Type B pancreatic cell (in vitro differentiated cells): ENCODE measurements at places on chromosomes 1 and 21. TPM values are rescaled to one million over a fixed set of nuclear protein-coding genes. Genes with fewer than 3 reads are reported as not detected.

- H3K36me3 ChIP-seq = no peaks in the 10 kb centered on the region
- H3K4me3 ChIP-seq = no peak overlapping the region
- no peak for DNase-seq
- no peak overlapping the region for H3K27ac ChIP-seq
- no peaks in the 10 kb centered on the region for H3K4me1 ChIP-seq
- H3K27me3 ChIP-seq = no peaks in the 10 kb centered on the region
Observed at GRCh38 chr1:236944556-236944955, 59.7 kb downstream of the MT1HL1 start.

- DNase-seq = no peak
- no peak overlapping the region for H3K27ac ChIP-seq
- no peaks in the 10 kb centered on the region for H3K27me3 ChIP-seq
- H3K4me1 ChIP-seq = peaks cover 14% of the 10 kb centered on the region
- H3K36me3 ChIP-seq = peaks cover 10% of the 10 kb centered on the region
Observed at GRCh38 chr1:218296162-218296561, 11.1 kb downstream of the RRP15 start.

GRCh38 chr1:29451368-29451892 is 215.1 kb downstream of the PTPRU start:
- H3K4me3 ChIP-seq = no peak overlapping the region
- H3K27me3 ChIP-seq = no peaks in the 10 kb centered on the region
- no peaks in the 10 kb centered on the region for H3K36me3 ChIP-seq

Gene FAM177B
- total RNA-seq = 0.34 and 0.36 TPM in 2 replicates

DNA sequence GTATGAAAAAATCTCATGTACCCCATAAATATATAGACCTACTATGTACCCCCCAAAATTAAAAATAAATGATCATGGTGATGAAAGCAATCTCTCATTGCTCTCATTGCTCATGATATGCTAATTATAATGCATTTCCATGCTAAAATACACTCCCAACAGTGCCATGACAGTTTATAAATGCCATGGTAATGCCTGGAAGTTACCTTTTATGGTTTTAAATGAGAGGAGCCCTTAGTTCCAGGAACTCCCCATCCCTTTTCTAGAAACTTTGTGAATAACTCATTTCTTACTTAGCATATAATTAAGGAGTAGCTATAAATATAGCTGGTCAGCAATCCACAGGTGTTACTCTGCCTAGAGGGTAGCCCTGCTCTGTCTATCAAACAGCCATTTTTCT is 166.1 kb upstream of the RGS18 start:
- no peak for DNase-seq
- no peak overlapping the region for H3K27ac ChIP-seq
- H3K27me3 ChIP-seq = no peaks in the 10 kb centered on the region
- no peak overlapping the region for H3K4me3 ChIP-seq
- no peaks in the 10 kb centered on the region for H3K36me3 ChIP-seq
- H3K4me1 ChIP-seq = no peaks in the 10 kb centered on the region

Gene ZMPSTE24
- 34.1 and 39.3 TPM in 2 replicates for total RNA-seq

- H3K4me3 ChIP-seq = no peak overlapping the region
- peaks cover 59% of the 10 kb centered on the region for H3K4me1 ChIP-seq
- no peak for DNase-seq
- H3K27ac ChIP-seq = no peak overlapping the region
- peaks cover 9% of the 10 kb centered on the region for H3K36me3 ChIP-seq
- H3K27me3 ChIP-seq = no peaks in the 10 kb centered on the region
Observed at GRCh38 chr1:184487531-184488193, 100.8 kb downstream of the C1orf21 start.

Gene KPRP
- not detected in 2 replicates for total RNA-seq

DNA sequence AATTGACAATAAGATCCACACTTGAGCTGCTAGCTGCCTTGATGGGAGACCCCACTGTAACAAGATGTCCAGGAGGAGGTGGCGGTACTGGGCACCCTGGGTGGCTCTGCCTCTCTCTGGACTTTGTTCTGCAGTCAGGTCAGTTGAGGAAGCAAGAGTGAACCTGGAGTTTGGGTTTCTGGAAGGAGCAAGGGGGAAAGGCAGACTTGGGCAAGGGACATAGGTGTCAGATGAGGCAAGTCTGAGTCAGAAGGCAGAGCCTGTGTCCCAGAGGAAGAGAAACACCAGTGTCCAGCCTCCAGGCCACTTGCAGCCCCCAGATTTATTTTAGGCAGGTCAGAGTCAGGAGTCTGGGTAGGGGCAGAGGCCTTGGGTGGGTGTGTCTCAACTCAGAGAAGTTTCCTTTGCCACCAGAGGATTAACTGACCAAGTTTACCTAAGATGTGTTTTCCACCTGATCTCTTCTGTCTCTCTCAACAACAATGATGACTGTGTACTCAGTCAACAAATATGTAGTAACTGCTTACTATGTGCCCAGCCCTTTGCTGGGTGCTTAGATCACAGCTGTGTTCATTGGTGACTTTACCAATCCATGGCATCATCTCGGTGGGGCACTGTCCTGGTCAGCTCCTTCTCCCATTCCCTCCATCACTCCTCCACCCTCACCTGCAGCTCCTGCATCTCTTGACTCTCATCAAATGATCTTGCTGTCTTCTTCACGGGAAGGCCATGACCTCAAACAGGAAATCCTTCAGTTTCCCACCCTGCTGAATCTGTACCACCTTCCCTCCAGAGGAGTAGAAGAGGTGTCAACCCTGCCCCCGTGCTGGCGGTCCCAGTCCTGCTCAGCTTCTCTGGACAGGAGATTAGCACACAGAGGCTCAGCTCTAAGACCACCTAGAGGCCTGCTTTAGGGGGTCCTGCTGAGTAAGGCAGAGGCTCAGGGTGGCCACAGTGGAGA is 36.6 kb downstream of the ELF3 start:
- H3K36me3 ChIP-seq = no peaks in the 10 kb centered on the region
- no peak for DNase-seq
- no peaks in the 10 kb centered on the region for H3K27me3 ChIP-seq
- peak overlapping the region; percentile 91 for H3K27ac ChIP-seq
- H3K4me1 ChIP-seq = peaks cover 9% of the 10 kb centered on the region

GRCh38 chr1:110986407-110986891 is 22.7 kb upstream of the LRIF1 start:
- DNase-seq = no peak
- H3K4me3 ChIP-seq = no peak overlapping the region
- no peaks in the 10 kb centered on the region for H3K36me3 ChIP-seq
- H3K27me3 ChIP-seq = peaks cover 15% of the 10 kb centered on the region
- no peaks in the 10 kb centered on the region for H3K4me1 ChIP-seq
- no peak overlapping the region for H3K27ac ChIP-seq

Gene PKP1
- 7.6 and 30.7 TPM in 2 replicates for total RNA-seq

DNA sequence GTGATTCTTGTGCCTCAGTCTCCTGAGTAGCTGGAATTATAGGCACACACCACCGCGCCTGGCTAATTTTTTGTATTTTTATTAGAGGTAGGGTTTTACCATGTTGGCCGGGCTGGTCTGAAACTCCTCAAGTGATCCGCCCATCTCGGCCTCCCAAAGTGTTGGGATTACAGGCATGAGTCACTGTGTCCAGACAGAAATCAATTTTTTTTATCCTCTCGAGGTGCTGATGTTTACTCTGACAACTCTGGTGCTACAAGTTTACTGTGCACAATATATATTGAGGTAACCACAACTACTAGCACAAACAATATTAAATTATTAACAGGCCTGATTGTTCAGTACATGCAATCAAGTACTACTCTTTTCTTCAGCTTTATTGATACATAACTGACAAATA is 39.7 kb downstream of the F13B start:
- H3K27ac ChIP-seq = no peak overlapping the region
- DNase-seq = no peak
- no peaks in the 10 kb centered on the region for H3K36me3 ChIP-seq

- no peaks in the 10 kb centered on the region for H3K36me3 ChIP-seq
- H3K4me3 ChIP-seq = no peak overlapping the region
- peaks cover 4% of the 10 kb centered on the region for H3K4me1 ChIP-seq
- peaks cover 13% of the 10 kb centered on the region for H3K27me3 ChIP-seq
- DNase-seq = no peak
Observed at GRCh38 chr21:42088658-42089057, 17.5 kb downstream of the UMODL1 start.

DNA sequence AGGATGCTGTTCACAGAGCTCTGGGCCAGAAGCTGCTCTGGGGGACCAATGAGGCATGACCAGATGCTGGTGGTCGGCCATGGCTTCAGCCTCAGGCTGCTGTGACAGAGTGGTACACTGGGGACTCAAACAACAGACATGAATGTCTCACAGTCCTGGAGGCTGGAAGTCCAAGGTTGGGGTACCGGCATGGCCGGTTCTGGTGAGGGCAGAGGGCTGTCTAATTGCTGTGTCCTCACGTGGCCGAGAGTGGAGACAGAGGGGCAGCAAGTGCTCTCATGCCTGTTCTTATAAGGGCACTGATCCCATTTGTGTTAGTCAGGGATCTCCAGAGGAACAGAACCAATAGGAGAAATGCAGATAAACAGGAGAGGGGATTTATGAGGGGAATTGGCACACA is 253.5 kb upstream of the C1orf174 start:
- DNase-seq = no peak
- H3K4me3 ChIP-seq = no peak overlapping the region
- H3K4me1 ChIP-seq = no peaks in the 10 kb centered on the region

DNA sequence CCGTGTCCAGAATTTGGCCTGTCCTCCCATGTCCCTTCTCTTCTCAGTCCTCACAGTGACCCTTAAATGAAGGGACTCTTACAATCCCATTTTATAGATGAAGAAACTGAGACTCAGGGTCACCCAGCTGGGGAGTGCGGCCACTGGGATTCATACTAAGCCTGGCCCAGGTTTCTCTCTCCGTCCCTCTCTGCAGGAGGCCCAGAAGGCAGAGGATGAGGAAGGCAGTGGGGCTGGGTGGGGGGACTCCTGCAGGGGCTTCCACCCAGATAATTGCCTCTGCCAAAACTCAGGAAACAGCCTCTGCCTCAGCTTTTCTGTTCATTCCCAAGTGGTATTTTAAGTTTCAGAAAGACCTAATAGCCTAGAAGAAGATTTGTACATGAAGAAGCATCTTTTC is 299.8 kb downstream of the MATN1 start:
- peak; percentile 45 for DNase-seq
- H3K4me3 ChIP-seq = no peak overlapping the region
- H3K4me1 ChIP-seq = peaks cover under 1% of the 10 kb centered on the region

DNA sequence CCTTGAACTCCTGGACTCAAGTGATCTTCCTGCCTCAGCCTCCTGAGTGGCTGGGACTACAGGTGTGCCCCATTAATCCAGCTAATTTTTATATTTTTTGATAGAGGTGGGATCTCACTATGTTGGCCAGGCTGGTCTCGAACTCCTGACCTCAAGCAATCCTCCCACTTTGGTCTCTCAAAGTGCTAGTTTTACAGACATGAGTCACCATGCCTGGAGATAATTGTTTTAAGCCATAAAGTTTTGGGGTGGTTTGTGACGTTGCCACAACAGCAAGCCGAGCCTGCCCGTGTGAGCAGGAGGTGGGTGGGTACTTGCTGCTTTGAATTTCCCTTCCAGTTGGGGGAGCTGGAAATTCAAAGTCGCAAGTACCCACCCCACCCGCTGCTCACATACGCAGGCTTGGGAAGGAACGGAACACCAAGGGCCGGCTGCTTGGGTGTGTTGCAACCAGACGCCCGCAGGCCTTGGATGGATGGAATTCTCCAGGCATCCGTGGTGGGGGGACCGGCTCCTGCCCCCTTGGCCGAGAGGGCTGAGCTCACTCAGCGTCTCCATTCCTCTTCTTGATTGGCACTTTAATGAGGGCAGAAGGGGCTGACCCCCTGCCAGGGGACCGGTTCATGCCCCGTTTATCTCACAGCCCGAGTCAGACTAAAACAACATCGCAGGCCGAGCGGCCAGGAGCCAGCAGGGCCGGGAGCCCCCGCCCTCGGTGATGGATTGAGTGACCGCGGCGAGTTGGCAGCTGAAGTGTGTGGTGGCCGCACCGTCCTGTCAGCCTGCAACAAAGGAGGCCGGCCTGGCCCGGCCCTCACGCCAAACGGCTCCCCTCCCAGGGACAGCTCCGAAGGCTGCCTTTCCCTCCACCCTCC is 78.1 kb downstream of the DHRS3 start:
- H3K27ac ChIP-seq = peak overlapping the region; percentile 19
- no peaks in the 10 kb centered on the region for H3K27me3 ChIP-seq
- H3K4me1 ChIP-seq = peaks cover 38% of the 10 kb centered on the region

- no peak for DNase-seq
- no peak overlapping the region for H3K4me3 ChIP-seq
- H3K36me3 ChIP-seq = no peaks in the 10 kb centered on the region
- no peaks in the 10 kb centered on the region for H3K27me3 ChIP-seq
Observed at GRCh38 chr1:95013950-95014574, 58.7 kb downstream of the ALG14 start.

DNA sequence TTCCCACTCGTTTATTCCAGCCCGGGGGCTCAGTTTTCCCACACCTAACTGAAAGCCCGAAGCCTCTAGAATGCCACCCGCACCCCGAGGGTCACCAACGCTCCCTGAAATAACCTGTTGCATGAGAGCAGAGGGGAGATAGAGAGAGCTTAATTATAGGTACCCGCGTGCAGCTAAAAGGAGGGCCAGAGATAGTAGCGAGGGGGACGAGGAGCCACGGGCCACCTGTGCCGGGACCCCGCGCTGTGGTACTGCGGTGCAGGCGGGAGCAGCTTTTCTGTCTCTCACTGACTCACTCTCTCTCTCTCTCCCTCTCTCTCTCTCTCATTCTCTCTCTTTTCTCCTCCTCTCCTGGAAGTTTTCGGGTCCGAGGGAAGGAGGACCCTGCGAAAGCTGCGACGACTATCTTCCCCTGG is 716 bp downstream of the OLIG2 start:
- no peaks in the 10 kb centered on the region for H3K36me3 ChIP-seq
- peak overlapping the region; percentile 89 for H3K4me3 ChIP-seq
- H3K4me1 ChIP-seq = peaks cover 6% of the 10 kb centered on the region
- H3K27me3 ChIP-seq = peaks cover 91% of the 10 kb centered on the region
- DNase-seq = no peak
- no peak overlapping the region for H3K27ac ChIP-seq

DNA sequence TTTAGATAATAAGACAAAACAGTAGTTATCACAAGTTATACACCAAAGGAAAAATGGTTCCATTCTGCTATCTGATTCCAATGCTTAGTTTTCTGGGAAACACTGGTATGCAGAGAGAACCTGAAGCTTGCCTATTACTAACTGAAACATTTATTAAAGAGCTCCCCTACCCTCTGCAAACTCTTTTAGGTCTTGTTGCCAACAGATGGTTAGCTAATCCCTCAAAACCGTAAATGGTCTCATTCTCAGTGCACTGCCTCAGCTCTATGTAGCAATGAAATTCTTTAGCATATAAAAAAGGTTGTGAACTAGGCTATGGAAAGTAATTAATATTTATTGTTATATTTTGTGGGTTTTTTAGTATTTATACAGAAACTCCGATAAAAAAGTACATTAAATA is 20.4 kb downstream of the C21orf91 start:
- peaks cover 24% of the 10 kb centered on the region for H3K36me3 ChIP-seq
- peaks cover 7% of the 10 kb centered on the region for H3K4me1 ChIP-seq
- no peak for DNase-seq
- H3K27me3 ChIP-seq = no peaks in the 10 kb centered on the region
- H3K4me3 ChIP-seq = no peak overlapping the region
- H3K27ac ChIP-seq = no peak overlapping the region

DNA sequence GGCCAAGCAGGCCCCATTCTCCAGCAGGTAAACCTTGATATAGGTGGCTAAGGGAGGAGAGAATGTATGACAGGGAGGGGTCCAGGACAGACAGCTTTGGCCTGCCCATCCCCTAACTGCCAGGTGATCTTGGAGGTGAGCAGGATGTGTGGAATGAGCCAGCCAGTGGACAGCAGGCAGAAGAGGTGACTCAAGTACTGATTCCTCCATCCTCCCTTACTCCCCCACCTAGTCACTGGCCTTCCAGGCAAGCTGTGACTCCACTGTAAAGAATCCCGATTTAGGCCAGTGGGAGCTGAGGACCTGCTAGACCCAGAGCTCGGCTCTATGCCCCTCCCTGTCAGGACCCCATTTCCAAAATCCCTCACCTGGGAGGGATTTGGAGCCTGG is 36.6 kb downstream of the RIMS3 start:
- no peak overlapping the region for H3K27ac ChIP-seq
- no peak for DNase-seq
- H3K4me1 ChIP-seq = no peaks in the 10 kb centered on the region
- H3K27me3 ChIP-seq = no peaks in the 10 kb centered on the region
- H3K4me3 ChIP-seq = no peak overlapping the region

Gene ARTN
- 6.4 and 7.2 TPM in 2 replicates for total RNA-seq
